B cell (primary cell): ENCODE measurements at places on chromosomes 11 and 22. TPM values are rescaled to one million over a fixed set of nuclear protein-coding genes. Genes with fewer than 3 reads are reported as not detected.
A peak's percentile ranks its signal among the peaks of the same experiment; 100 is the strongest.

Gene B4GALNT4
- total RNA-seq: not detected in 2 replicates

- no peaks in the 10 kb centered on the region for H3K36me3 ChIP-seq
- no peak for DNase-seq
- H3K4me3 ChIP-seq: no peak overlapping the region
- no peak overlapping the region for H3K27ac ChIP-seq
- peaks cover 55% of the 10 kb centered on the region for H3K4me1 ChIP-seq
- no peaks in the 10 kb centered on the region for H3K27me3 ChIP-seq
Observed at GRCh38 chr22:41410311-41410751, 28.6 kb downstream of the TEF start.

Gene FAM83F
- 0.05 and 0.10 TPM in 2 replicates for total RNA-seq

Gene GUCY1A2
- total RNA-seq: not detected in 2 replicates

DNA sequence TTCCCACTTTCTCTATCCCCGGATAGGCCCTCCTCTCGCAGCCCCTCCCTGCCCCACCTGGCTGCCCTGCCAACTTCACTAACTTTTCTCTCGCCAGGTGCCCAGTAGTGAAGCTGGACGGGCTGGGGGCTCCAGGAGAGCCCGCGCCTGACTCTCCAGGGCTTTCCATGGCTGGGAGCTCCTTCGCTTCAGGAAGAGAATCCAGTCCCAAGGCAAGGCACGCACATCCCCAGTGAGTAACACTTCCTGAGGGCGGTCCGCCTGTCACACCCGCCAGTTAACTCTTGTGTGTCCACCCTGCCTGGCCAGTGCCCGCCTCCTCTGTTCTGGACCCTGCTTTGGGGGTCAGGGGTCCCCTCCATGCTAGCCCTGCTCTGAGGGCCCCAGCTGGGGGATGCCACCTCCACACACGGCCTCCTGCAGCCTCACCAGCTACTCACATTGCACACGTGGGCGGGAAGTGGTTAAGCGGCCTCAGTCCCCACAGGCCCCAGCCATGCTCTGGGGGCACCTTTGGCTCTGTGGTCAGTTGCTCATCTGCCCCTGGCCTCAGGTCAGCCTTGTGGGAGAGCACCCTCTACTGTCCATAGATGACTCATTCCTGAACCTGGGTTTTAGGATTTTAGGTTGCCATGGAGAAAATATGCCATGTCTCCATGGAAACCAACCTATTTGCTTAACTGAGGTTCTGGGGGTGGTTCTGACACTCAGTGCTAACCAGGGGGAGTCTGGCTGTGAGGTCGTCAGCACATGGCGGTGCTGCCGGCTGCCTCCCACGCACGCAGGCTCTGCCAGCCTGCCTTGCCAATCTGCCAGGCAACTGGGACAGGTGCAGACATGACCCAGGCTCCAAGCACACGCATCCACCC is at the start of gene RIN1:
TSS of gene RIN1 (minus strand) at position 201 of the 869 bp plus-strand sequence. CDS start at position 169, 32 bp downstream.
- H3K36me3 ChIP-seq: peaks cover 40% of the 10 kb centered on the region
- peak; percentile 57 for DNase-seq
- peaks cover 15% of the 10 kb centered on the region for H3K4me1 ChIP-seq
- peak within 1 kb of the TSS; percentile 42 for H3K4me3 ChIP-seq

Gene ACR
- total RNA-seq: not detected in 2 replicates

GRCh38 chr11:40129266-40129665 is 1330.2 kb downstream of the LRRC4C start:
- H3K36me3 ChIP-seq: no peaks in the 10 kb centered on the region
- no peak overlapping the region for H3K27ac ChIP-seq
- no peak for DNase-seq
- H3K4me3 ChIP-seq: no peak overlapping the region

Gene OR52E8
- total RNA-seq: not detected in 2 replicates

DNA sequence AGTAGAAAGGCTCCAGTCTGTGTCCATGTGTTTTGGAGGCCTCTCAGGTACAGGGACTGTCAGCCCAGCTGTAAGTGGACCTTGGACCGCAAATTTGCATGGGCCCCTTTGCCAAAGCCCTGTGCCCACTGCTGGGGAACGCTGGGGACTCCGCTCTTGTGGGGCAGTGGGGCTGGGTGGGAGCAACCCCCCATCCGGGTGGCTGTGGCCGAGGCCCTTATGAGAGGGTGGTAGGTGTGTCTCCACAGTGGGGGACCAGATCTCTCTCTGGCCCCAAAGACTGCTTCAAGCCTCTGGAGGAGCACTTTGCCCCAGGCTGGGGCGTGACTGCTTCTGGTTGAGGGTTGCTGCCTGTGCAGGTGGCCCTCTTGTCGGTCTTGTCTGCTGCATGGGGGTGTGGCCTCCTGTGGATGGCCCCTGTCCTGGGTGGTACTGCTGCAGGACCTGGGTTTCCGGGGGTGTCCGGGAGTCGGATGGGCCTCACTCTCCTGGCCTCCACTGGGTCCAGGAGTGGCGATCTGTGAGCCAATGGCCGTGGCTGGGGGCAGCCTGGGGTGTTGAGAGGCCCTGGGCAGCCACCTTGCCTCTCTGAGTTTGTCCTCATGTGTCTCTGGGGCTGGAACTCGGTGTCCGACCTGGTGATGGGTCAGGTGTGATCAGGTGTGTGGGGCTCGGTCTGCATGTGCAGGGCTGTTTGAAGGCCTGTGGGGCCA is 15.9 kb downstream of the KCNQ1 start:
- no peak overlapping the region for H3K4me3 ChIP-seq
- H3K27ac ChIP-seq: no peak overlapping the region
- no peaks in the 10 kb centered on the region for H3K36me3 ChIP-seq
- peaks cover 52% of the 10 kb centered on the region for H3K4me1 ChIP-seq

DNA sequence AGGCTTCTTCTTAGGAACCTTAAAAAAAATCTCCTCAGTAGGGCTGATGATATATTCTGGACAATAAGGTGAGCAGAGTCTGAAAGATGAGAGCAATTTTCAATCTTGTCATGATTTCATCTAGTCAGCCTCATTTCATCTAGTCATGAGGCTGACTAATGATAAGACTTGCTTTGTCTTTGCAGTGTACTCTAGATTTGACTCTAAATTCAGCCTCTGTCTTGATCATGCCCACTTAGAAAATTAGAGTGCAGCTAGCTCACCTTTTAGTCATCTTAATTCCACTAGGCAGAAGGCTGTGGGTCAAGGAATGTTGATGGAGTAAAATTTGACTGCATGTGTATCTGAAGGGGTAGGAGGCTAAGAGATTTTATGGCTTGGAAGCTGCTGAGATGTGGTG is 5.5 kb downstream of the EHF start:
- DNase-seq: no peak
- no peak overlapping the region for H3K4me3 ChIP-seq
- no peak overlapping the region for H3K27ac ChIP-seq

DNA sequence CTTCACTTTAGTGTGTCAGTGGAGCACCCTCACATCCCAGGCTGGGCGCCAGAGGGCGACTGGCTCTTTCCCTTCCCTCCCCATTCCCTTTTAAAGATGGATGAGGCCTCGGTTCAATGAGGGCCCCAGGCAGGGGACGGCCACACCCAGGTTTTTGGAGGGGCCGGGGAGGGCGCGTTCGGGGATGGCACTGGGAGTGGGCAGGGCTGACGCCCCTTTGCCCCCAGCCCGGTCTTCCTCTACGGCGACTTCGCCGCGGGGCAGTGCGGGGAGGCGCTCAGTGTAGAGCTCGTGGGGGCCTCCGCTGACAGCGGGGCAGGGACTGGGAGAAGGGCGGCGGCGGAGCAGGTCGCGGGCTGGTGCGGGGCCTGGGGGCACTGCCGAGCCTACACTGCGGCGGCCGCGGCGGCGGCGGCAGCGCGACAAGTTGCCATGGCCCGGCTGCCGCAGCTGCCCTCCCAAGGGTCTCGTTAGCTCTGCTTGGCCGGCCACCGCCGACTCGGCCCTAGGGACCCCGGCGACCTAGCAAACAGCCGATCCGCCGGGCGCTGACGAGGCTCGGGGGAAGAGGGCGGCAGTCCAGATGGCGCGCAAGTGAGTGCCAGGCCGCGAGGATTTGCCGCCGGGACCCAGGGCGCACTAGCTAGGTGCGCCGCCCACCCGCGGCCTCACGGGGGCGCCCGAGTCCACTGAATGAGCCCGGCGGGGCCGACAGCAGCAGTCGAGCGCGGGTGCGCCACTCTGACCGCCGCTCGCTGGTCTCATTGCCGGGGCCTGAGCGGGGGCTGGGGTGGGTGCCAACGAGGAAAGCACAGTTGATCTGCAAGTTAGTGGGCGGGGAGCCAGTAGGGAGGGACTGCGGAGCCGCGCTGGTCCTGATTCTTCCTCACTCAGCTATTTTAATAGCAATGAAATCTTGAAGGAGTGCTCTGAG is 92.7 kb downstream of the RRM1 start:
- H3K36me3 ChIP-seq: no peaks in the 10 kb centered on the region
- H3K4me3 ChIP-seq: peak overlapping the region; percentile 22
- H3K27ac ChIP-seq: no peak overlapping the region
- peaks cover 6% of the 10 kb centered on the region for H3K4me1 ChIP-seq
- H3K27me3 ChIP-seq: no peaks in the 10 kb centered on the region

- peak; percentile 42 for DNase-seq
- H3K4me1 ChIP-seq: peaks cover 28% of the 10 kb centered on the region
- peak overlapping the region; percentile 36 for H3K27ac ChIP-seq
- H3K27me3 ChIP-seq: peaks cover 10% of the 10 kb centered on the region
- no peak overlapping the region for H3K4me3 ChIP-seq
Observed at GRCh38 chr11:504053-504993, 2.7 kb downstream of the RNH1 start.

- H3K27ac ChIP-seq: no peak overlapping the region
- H3K4me1 ChIP-seq: peaks cover 30% of the 10 kb centered on the region
- H3K36me3 ChIP-seq: no peaks in the 10 kb centered on the region
- no peak for DNase-seq
Observed at GRCh38 chr11:60763692-60764369, 7.2 kb downstream of the MS4A15 start.

DNA sequence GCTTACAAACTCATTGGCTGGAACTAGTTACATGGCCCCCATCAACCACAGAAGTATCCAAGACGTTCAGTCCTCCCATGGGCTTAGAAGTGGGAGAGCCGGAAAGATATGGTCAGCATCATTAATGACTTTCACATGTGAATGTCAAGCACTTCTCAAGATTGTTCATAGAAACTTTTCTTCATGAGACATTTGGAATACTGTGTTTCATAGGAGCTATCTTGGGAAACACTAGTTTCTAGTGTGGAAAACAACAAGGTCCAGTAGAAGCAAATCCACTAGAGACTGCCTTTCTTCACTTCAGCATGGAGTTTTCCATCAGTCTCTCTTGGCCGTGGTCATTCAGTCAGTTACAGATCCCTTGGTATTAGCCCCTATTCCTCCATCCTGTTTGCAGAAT is 160.9 kb downstream of the C11orf91 start:
- peaks cover 4% of the 10 kb centered on the region for H3K27me3 ChIP-seq
- no peaks in the 10 kb centered on the region for H3K36me3 ChIP-seq
- H3K4me1 ChIP-seq: no peaks in the 10 kb centered on the region

Gene MOGAT2
- total RNA-seq: 0.12 TPM in 1 of 2 replicates, not detected in the other

DNA sequence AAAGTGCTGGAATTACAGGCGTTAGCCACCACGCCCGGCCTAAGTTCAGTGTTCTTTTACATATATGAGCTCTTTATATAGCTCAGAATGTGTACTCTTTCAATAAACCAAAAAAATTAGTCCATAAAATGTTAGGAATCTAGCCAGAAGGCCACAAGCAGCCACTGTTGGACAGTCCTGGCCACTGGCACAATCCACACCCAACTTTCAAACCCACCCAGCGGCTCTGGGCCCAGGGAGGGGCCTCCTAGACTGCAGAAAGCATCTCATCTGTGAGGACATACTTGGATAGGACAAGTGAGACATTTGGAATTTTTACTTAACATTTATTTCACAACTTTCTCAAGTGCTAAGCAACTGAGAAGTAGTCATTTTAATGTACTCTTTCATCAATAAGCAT is 6.4 kb downstream of the PACSIN2 start:
- H3K4me1 ChIP-seq: peaks cover 23% of the 10 kb centered on the region
- H3K36me3 ChIP-seq: no peaks in the 10 kb centered on the region
- no peaks in the 10 kb centered on the region for H3K27me3 ChIP-seq
- H3K27ac ChIP-seq: no peak overlapping the region

DNA sequence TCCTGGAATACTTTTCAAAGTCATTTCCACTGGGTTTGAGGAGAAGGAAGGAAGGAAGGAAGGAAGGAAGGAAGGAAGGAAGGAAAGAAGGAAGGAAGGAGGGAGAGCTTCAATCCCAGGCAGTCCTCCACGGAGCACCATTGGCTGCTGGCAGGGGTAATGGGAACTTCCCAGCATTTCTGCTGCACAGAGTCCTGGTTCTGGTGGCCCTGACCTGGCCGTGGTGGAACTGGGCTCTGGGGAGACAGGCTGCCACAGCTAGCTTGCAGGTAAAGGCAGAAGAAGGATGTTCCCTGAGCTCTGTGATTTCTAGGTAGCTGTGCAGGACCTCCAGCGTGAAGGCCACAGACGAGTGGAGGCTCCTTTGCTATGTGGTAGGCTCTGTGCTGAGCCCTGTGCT is 10.6 kb downstream of the PKNOX2 start:
- H3K27me3 ChIP-seq: peaks cover 6% of the 10 kb centered on the region
- DNase-seq: no peak
- H3K4me1 ChIP-seq: no peaks in the 10 kb centered on the region

- no peaks in the 10 kb centered on the region for H3K36me3 ChIP-seq
- H3K27me3 ChIP-seq: no peaks in the 10 kb centered on the region
- peaks cover 34% of the 10 kb centered on the region for H3K4me1 ChIP-seq
- DNase-seq: no peak
Observed at GRCh38 chr22:22219140-22219996, 25.2 kb upstream of the VPREB1 start.

Gene FAM118B
- 12.8 and 14.1 TPM in 2 replicates for total RNA-seq
